ENCODE measurements at places on chromosomes 7 and 10. TPM values are rescaled to one million over a fixed set of nuclear protein-coding genes. Genes with fewer than 3 reads are reported as not detected.

- H3K36me3 ChIP-seq, result no peaks in the 10 kb centered on the region
- peaks cover 43% of the 10 kb centered on the region for H3K27me3 ChIP-seq
- no peak for DNase-seq
These were observed 259.9 kb upstream of the SP4 start for GRCh38 chr7:21167942-21168341.

GRCh38 chr10:3118641-3119091, 51.3 kb downstream of the PFKP start:
- H3K27me3 ChIP-seq, result no peaks in the 10 kb centered on the region
- H3K4me3 ChIP-seq, result no peak overlapping the region
- H3K36me3 ChIP-seq, result peaks cover 70% of the 10 kb centered on the region
- no peak for DNase-seq
- no peaks in the 10 kb centered on the region for H3K4me1 ChIP-seq
- H3K27ac ChIP-seq, result no peak overlapping the region

The DPYSL4 gene
- total RNA-seq, result 23.2 TPM

DNA sequence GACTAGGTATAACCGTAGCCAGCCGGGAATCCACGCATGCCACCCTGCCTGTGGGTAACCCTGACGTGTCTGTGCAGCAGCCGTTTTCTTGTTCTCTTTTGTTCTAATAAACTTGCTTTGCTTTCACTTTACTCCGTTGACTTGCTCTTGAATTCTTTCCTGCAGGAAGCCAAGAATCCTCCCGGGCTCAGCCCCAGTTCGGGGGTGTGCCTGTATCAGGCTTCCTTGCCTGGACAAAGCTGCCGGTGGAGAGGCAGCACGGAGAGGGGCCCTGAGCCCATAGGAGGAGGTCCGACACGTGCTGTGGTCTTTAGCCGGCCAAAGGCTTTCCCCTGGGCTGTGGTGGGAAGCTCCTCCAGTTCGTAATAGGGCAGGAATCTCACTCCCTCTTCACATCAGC, 256.5 kb upstream of the PPP2R2D start:
- no peaks in the 10 kb centered on the region for H3K36me3 ChIP-seq
- H3K4me1 ChIP-seq, result peaks cover 4% of the 10 kb centered on the region
- H3K27ac ChIP-seq, result no peak overlapping the region
- H3K27me3 ChIP-seq, result peaks cover under 1% of the 10 kb centered on the region

DNA sequence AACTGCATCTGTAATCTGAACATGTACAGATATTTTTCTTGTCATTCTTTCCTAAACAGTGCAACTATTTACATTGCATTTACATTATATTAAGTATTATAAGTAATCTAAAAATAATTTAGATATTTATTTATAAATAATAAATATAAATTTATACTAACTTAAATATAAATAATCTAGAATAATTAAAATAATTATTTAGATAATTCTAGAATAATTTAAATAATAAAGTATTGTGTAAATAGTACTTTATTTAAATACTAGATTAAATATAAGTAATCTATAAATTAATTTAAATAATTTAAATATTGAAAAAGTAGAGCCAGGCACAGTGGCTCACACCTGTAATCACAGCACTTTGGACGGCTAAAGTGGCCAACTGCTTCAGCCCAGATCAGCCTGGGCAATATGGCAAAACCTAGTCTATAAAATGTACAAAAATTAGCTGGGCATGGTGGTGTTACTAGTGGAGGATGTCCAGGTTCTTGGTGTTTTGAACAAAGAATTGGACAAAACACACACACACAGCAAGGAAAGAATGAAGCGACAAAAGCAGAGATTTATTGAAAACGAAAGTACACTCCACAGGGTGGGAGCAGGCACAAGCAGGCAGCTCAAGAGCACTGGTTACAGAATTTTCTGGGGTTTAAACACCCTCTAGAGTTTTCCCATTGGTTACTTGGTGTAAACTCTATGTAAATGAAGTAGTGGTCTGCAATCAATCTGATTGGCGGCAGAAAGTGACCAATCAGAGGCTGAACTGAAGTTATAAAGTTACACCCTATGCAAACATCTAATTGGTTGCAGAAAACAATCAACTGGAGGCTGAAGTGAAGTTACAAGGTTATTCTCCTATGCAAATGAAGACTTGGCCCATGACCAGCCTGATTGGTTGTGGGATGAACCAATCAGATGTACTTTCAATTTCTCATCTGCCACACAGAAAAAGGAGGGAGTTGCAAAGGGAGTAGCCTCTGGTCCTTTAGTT, 100.2 kb upstream of the SP4 start:
- H3K4me3 ChIP-seq, result no peak overlapping the region
- no peaks in the 10 kb centered on the region for H3K27me3 ChIP-seq
- H3K4me1 ChIP-seq, result peaks cover 6% of the 10 kb centered on the region
- no peak for DNase-seq
- no peak overlapping the region for H3K27ac ChIP-seq

DNA sequence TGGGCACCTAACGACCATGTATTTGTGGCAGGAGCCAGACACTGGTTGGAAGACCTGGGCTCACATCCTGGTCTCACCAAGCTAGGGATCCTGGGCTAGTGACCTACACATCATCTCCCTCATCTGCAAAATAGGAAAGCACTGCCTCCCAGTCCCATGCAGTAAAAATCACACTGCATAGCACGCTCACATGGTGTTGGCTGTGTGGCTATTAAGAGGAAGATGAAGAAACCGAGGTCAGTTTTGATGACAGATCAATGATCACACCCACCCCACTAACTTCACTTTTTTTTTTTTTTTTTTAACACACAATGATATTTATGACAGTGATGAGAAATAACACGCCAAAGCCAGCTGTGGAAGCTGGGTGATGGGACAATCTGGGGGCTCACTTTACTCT, 146.5 kb downstream of the RNF216 start:
- H3K4me1 ChIP-seq, result peaks cover 38% of the 10 kb centered on the region
- H3K4me3 ChIP-seq, result no peak overlapping the region
- no peaks in the 10 kb centered on the region for H3K27me3 ChIP-seq
- H3K36me3 ChIP-seq, result peaks cover 26% of the 10 kb centered on the region
- H3K27ac ChIP-seq, result no peak overlapping the region

The PRXL2A gene
- total RNA-seq, result 22.7 TPM

DNA sequence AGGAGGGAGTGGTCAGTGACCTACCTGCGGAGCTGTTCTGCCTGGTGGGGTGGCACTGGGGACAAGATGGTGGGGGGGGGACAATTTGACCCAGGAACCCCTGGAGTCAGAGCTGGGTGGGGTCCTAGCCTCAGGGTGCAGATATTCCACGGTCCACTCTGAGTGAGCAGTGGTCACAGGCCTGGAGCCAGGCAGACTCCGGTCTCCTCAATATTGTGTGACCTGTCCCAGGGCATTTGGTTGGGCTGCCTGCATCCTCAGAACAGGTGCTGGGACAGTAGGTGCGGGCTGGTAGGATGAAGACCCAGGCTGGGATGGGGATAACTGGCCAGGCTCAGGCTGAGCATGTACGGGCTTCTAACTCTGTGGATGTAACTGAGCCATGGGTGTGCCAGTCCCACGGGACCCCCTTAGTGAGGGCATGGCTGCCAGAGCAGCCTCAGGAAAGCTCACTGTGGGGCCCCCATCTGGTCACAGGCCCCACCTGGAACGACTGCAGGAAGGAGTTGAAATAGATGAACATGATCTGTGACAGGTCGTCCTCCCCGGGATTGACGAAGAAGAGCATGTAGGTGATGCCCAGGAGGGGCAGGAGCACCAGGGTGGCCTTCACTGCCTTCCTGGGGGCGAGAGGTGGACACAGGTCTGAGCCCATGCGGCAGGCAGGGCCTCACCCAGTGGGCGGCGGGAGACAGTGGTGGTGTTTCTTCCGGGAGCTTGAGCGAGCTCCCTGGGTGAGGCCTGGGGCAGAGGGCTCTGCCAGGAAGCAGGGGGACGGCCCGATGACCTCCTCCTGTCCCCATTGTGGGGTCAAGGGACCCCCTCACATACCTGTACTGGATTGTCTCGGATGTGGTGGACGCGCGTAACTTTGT, 26.9 kb downstream of the CRHR2 start:
- DNase-seq, result no peak
- no peaks in the 10 kb centered on the region for H3K36me3 ChIP-seq
- no peak overlapping the region for H3K4me3 ChIP-seq
- H3K27ac ChIP-seq, result no peak overlapping the region
- H3K27me3 ChIP-seq, result no peaks in the 10 kb centered on the region

The OPN4 gene
- total RNA-seq, result not detected

The PDE6C gene
- not detected for total RNA-seq

- H3K27ac ChIP-seq, result no peak overlapping the region
- no peaks in the 10 kb centered on the region for H3K36me3 ChIP-seq
- peaks cover 4% of the 10 kb centered on the region for H3K27me3 ChIP-seq
- no peak for DNase-seq
- no peak overlapping the region for H3K4me3 ChIP-seq
These were observed 45.5 kb upstream of the GPR26 start for GRCh38 chr10:123620621-123621020.

- H3K36me3 ChIP-seq, result no peaks in the 10 kb centered on the region
- no peak within 1 kb of the TSS for H3K27ac ChIP-seq
- H3K27me3 ChIP-seq, result peaks cover 46% of the 10 kb centered on the region
- peaks cover 5% of the 10 kb centered on the region for H3K4me1 ChIP-seq
These were observed at the start of gene GJD4 for GRCh38 chr10:35605191-35605590. GJD4 (plus strand) TSS chr10:35605341; CDS start chr10:35605568, 227 bp downstream.

The PGAM2 gene
- total RNA-seq, result not detected

GRCh38 chr10:103951942-103952341, 15.0 kb upstream of the SLK start:
- H3K27me3 ChIP-seq, result no peaks in the 10 kb centered on the region
- H3K27ac ChIP-seq, result no peak overlapping the region
- no peak overlapping the region for H3K4me3 ChIP-seq
- H3K36me3 ChIP-seq, result no peaks in the 10 kb centered on the region
- peaks cover 5% of the 10 kb centered on the region for H3K4me1 ChIP-seq

GRCh38 chr10:29270883-29271282, 18.0 kb upstream of the LYZL1 start:
- no peak overlapping the region for H3K27ac ChIP-seq
- H3K36me3 ChIP-seq, result no peaks in the 10 kb centered on the region
- H3K4me3 ChIP-seq, result no peak overlapping the region
- no peak for DNase-seq
- H3K27me3 ChIP-seq, result peaks cover 1% of the 10 kb centered on the region

DNA sequence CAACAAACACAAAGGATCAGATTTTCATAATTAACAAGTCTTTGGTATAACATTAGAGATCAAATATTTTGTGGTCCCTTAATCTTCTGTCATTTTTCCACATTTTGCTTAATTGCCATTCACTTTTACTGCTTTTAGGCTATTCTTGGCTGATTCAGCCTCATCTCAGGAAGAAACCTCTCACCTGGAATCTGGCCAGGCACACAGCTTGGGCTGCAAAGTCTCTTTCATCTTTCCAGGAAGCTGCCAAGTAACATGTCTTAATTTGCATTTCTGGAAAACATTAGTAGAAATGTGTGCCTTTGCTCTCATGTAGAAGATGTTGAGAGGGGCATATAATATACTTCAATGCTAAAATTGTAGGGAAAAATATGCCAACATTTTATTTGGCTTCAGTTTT, 174.2 kb upstream of the STEAP4 start:
- H3K4me3 ChIP-seq, result no peak overlapping the region
- no peaks in the 10 kb centered on the region for H3K4me1 ChIP-seq
- no peak for DNase-seq
- H3K36me3 ChIP-seq, result no peaks in the 10 kb centered on the region

GRCh38 chr10:103814105-103814504, 41.3 kb downstream of the SH3PXD2A start:
- no peak overlapping the region for H3K4me3 ChIP-seq
- no peaks in the 10 kb centered on the region for H3K36me3 ChIP-seq
- no peaks in the 10 kb centered on the region for H3K27me3 ChIP-seq
- DNase-seq, result no peak
- no peak overlapping the region for H3K27ac ChIP-seq

DNA sequence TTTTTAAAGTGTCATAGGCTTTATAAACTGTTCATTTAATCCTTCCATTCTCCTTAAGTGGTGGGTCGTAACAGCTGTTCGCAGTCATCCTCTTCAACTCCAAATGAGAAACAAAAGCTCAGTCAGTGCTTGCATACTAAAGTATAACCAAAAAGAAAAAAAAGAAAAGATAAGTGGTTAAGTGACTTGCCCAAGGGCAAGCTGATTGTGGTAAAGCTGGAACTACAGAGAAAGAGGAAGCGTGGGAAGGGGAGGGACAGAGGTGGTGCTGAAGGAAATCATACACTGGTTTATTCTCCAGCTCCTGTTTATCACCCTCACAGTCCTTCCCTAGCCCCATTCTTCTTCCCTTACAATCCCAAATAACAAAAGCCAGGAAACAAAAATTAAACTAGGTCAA, 29.6 kb downstream of the IDE start:
- peak; percentile 5 for DNase-seq
- no peak overlapping the region for H3K4me3 ChIP-seq
- no peaks in the 10 kb centered on the region for H3K27me3 ChIP-seq
- peaks cover 4% of the 10 kb centered on the region for H3K36me3 ChIP-seq
- H3K4me1 ChIP-seq, result peaks cover 27% of the 10 kb centered on the region
- H3K27ac ChIP-seq, result no peak overlapping the region

GRCh38 chr10:120732643-120733313, 118.4 kb upstream of the WDR11 start:
- H3K4me1 ChIP-seq, result no peaks in the 10 kb centered on the region
- peaks cover 8% of the 10 kb centered on the region for H3K27me3 ChIP-seq
- H3K36me3 ChIP-seq, result no peaks in the 10 kb centered on the region
- peak; percentile 9 for DNase-seq
- H3K27ac ChIP-seq, result no peak overlapping the region

DNA sequence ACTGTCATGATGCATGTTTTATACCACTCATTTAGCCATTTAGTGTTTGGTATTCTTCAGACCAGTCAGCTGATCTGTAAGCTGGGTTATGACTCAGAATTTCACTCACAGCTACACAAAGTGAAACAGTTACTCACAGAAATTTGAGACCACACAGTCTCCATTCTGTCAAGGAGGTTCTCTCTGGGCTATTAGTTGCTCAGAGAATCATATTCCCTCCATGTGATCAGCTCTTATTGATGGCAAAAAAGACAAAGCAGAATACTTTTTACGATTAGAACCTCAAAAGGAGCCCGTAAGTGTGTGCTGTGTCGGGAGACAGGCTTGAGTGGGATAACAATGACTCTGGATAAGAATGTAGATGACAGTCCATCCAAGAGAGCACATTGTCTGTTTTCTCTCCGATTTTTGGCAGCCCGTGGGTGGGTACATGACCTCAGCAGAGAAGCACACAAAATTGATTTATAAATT, 277.6 kb upstream of the SORCS1 start:
- no peak overlapping the region for H3K27ac ChIP-seq
- no peak overlapping the region for H3K4me3 ChIP-seq
- H3K27me3 ChIP-seq, result no peaks in the 10 kb centered on the region

DNA sequence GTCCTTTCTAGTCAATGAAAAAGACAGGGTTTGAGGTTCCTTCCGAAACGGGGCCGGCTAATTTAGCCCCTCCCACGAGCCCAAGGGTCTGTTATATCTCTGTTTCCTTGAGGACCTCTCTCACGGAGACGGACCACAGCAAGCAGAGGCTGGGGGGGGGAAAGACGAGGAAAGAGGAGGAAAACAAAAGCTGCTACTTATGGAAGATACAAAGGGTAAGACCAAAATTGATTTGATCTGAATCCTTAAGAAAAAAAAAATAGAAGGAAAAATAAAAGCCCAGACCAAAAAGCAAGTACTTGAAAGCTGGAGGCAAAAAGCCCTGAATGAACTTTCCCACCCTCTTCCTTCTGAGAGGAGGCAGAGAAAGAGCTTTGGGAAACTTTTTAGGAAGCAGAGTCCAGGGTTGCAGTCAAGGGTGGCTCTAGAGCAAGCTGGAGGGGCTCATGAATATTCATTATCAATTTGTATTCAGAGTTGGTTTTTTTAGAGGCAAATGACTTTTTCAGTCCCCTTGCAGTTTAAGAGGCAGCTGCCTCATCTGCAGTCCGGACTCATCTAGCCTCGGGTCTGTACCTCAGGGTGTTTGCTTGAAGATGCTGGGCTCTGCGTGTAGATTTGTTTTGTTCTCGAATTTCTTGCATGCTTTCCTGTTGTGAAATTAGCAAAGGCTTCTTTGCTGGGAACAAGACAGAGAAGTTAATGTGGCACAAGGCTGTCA, at the start of gene ENTPD1:
Gene ENTPD1, plus strand, starts transcription at position 123 of the 721 bp plus-strand sequence. Its CDS starts 77 bp downstream, at position 200.
- H3K27ac ChIP-seq, result peak within 1 kb of the TSS; percentile 34
- H3K27me3 ChIP-seq, result peaks cover 19% of the 10 kb centered on the region
